Muscle of arm (tissue), 14 donors: ENCODE measurements at places on chromosomes 5 and 9. TPM values are rescaled to one million over a fixed set of nuclear protein-coding genes. Genes with fewer than 3 reads are reported as not detected.

The TEK gene
- 15.1 TPM for polyA plus RNA-seq

The KCTD16 gene
- polyA plus RNA-seq: 0.10 TPM

The OR5C1 gene
- polyA plus RNA-seq: not detected

The CANX gene
- not detected for polyA plus RNA-seq

The GRM6 gene
- polyA plus RNA-seq: 1.0 TPM

The FST gene
- 76.0 TPM for polyA plus RNA-seq

The PITX1 gene
- 6.9 TPM for polyA plus RNA-seq
